ENCODE measurements at places on chromosomes 3 and 15. TPM values are rescaled to one million over a fixed set of nuclear protein-coding genes. Genes with fewer than 3 reads are reported as not detected.

- no peak for DNase-seq
- H3K36me3 ChIP-seq, result no peaks in the 10 kb centered on the region
- no peak overlapping the region for H3K4me3 ChIP-seq
- H3K27ac ChIP-seq, result no peak overlapping the region
- H3K4me1 ChIP-seq, result no peaks in the 10 kb centered on the region
These were observed 82.4 kb upstream of the RASGRF1 start for GRCh38 chr15:79172801-79173460.

DNA sequence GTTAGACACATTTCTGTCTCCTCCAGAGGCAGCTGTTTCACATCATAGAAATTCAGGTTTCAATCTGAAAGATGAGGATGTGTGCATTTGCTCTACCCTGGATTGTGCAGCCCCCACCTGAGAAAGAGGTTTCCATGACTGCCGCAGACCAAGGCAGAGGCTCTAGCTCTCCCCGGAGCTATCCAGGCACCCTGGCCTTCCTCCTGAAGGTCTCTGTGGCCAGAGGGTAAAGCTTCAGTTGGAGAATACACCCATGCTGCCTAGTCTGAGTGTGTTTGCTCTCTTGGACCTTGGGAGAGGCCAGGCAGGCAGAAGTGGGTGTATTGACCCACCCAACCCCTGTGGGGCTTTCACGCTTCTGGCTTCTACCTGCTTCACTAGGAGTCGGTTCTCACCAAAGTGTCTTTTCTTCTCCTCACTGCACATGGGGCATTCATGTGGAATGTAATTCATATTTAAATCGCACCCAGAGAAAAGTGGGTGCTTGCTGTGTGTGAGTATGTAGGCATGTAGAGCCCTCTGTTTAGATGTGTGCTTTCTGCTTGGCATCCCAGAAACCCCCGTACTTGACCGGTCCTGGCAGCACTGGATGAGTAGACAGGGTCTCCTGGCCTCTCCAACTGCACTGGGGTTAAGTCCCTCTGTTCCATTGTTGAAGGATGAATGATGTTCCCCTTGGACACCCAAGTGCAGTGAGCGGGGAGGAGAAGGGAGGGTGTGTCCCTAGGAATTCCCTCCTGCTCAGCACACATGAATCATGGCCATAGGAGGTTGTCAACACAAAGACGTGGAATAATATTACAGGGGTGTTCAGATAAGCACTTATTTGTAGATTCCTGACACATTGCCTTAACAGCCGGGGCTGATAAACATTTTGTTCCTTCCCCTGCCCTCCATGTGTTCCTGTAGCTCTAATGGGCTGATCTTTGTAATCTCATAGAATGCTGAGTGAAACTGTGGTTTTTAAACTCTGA is 20.3 kb upstream of the RAB6B start:
- no peak overlapping the region for H3K4me3 ChIP-seq
- no peaks in the 10 kb centered on the region for H3K4me1 ChIP-seq
- H3K27ac ChIP-seq, result no peak overlapping the region
- DNase-seq, result no peak
- H3K27me3 ChIP-seq, result no peaks in the 10 kb centered on the region

DNA sequence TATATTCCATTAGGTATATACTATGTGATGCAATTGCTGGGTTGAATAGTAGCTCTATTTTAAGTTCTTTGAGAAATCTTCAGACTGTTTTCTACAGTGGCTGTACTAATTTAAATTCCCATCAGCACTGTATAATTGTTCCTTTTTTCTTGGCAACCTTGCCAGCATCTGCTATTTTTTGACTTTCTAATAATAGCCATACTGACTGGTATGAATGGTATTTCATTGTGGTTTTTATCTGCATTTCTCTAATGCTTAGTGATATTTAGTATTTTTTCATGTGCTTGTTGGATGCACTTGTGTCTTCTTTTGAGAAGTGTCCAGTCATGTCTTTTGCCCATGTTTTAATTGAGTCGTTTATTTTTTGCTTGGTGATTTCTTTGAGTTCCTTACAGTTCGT is 145.1 kb upstream of the PLSCR5 start:
- no peaks in the 10 kb centered on the region for H3K27me3 ChIP-seq
- DNase-seq, result no peak
- H3K27ac ChIP-seq, result no peak overlapping the region
- no peaks in the 10 kb centered on the region for H3K36me3 ChIP-seq
- H3K4me1 ChIP-seq, result no peaks in the 10 kb centered on the region

FMN1 gene
- polyA plus RNA-seq, result 7.9 TPM

FYCO1 gene
- 20.3 TPM for polyA plus RNA-seq

GRCh38 chr3:172218350-172219323 is 179.3 kb downstream of the FNDC3B start:
- peaks cover 13% of the 10 kb centered on the region for H3K4me1 ChIP-seq
- H3K4me3 ChIP-seq, result no peak overlapping the region
- no peaks in the 10 kb centered on the region for H3K27me3 ChIP-seq
- H3K27ac ChIP-seq, result peak overlapping the region; percentile 35
- no peak for DNase-seq
- H3K36me3 ChIP-seq, result no peaks in the 10 kb centered on the region

SEMA3F gene
- 43.4 TPM for polyA plus RNA-seq

GRCh38 chr15:39066677-39067076 is 502.1 kb upstream of the RASGRP1 start:
- no peaks in the 10 kb centered on the region for H3K27me3 ChIP-seq
- H3K27ac ChIP-seq, result no peak overlapping the region
- H3K36me3 ChIP-seq, result no peaks in the 10 kb centered on the region
- no peaks in the 10 kb centered on the region for H3K4me1 ChIP-seq
- no peak for DNase-seq
- H3K4me3 ChIP-seq, result no peak overlapping the region

ARPP21 gene
- polyA plus RNA-seq, result 0.44 TPM

ANKRD34C gene
- polyA plus RNA-seq, result not detected

SELENOS gene
- polyA plus RNA-seq, result 44.9 TPM

DNA sequence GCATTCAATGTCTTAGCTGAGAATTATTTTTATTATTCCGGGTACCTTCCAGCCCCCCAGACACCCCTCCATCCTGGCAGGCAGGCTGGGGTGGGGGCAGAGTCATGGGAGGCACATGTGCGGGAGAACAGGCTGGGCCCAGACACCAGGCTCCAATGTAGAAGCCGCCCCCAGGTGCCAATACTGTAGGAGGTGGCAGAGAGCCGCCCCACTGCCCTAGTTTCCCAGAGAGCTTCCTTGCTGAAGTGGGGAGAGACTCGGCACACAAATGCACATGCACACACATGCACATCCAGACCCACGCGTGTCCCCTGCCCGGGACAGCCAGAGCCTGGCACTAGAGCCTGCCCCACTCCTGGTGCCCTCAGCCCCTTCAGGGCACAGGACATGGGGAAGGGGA is 98.4 kb upstream of the LINGO1 start:
- peaks cover 52% of the 10 kb centered on the region for H3K27me3 ChIP-seq
- no peak overlapping the region for H3K4me3 ChIP-seq
- H3K27ac ChIP-seq, result no peak overlapping the region
- no peaks in the 10 kb centered on the region for H3K36me3 ChIP-seq
- DNase-seq, result no peak

DNA sequence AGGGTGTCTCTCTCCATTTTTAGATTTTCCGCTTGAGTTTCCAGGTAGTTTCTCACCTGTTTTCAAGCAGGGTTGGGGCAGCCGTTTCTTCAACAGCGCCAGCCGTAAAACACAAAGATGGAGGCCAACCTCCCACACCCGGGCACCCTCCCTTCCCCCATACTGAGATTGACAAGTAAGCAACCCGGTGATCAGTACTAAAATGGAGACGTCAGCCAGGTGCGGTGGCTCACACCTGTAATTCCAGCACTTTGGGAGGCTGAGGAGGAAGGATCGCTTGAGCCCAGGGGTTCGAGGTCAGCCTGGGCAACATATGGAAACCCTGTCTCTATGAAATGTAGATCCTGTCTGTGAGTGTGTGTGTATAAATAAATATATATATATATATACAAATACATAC is 903 bp upstream of the ZSCAN2 start:
- no peak for DNase-seq
- peaks cover 57% of the 10 kb centered on the region for H3K4me1 ChIP-seq
- peak overlapping the region; percentile 99 for H3K4me3 ChIP-seq
- no peaks in the 10 kb centered on the region for H3K27me3 ChIP-seq
- no peak overlapping the region for H3K27ac ChIP-seq
- H3K36me3 ChIP-seq, result no peaks in the 10 kb centered on the region

DNA sequence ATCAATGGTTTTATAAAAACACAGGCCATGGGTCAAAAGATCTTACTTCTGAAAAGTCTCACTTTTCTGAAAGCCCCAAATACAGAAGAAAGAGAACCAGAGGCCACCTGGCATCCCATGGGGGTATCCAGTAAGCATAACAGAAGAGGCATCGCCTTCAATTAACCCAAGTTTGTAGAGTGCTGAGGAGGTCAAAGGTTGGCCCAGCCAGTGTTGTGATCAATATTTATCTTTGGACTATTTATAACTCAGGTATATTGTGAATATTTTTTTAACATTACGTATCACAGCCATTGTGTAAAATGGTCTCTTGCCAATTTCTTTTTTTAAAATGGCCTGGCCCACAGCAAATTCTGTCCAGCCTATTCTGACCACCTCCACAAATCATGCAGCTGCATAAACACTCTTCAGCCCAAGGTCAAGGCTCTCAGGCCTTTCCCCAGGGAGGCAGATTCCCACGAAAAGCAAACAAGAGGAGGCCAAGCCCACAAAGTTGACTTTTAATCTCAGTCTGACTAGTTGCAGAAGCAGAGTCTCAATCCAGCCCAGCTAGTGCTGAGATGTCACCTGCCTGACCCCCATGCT is 26.2 kb upstream of the SPTBN5 start:
- H3K27me3 ChIP-seq, result no peaks in the 10 kb centered on the region
- H3K36me3 ChIP-seq, result peaks cover 60% of the 10 kb centered on the region
- no peak overlapping the region for H3K4me3 ChIP-seq
- no peak overlapping the region for H3K27ac ChIP-seq
- no peak for DNase-seq

DNA sequence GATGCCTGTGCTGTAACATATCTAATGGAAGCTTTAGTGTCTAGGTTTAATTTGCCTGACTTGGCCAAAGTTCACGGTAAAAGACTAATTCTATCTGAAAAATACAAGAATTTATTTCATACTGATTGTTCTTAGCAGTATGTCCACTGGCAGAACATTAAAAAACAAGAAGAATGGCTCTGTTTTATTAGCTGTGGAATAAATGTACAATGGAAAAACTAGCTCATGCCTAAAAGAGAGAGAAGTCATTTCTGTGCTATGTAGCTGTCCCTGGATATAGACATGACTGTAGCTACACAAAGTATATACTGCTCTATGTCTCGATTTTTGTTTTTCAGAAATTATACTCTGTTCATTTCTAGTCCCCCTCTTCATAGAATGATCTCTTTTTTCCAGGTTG is 13.9 kb upstream of the VGLL3 start:
- no peak for DNase-seq
- H3K4me1 ChIP-seq, result no peaks in the 10 kb centered on the region
- H3K27me3 ChIP-seq, result no peaks in the 10 kb centered on the region
- no peaks in the 10 kb centered on the region for H3K36me3 ChIP-seq
- no peak overlapping the region for H3K4me3 ChIP-seq

DNA sequence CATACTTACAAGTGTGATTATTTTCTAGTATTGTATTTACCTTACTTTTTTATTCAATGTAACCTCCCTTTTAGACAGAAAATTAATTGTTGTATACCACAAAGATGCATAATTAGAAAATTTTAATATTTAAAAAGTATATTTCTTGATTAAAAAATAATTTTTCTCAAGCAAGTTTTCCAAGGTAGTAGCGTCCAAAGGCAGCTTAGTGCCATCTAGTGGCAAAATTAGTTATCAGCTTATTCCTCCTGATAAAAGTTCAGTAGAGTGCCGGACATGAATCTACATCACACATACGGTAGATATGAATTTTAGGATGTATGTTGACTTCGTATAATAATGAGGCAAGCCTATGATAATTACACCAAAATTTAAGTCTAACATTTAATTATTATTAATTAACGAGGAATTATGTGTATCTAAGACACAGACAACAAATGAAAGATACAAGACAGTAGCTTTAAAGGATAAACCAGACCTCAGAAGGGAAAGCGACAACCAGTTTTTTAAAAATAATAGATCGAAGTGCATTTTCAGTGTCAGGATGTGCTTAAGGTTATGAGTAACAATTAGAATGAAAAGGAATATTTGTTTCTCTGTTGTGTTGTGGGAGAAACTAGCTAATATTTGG is 405.9 kb downstream of the ROBO1 start:
- peak; percentile 42 for DNase-seq
- no peak overlapping the region for H3K27ac ChIP-seq
- no peaks in the 10 kb centered on the region for H3K27me3 ChIP-seq
- H3K36me3 ChIP-seq, result no peaks in the 10 kb centered on the region
- no peaks in the 10 kb centered on the region for H3K4me1 ChIP-seq

DNA sequence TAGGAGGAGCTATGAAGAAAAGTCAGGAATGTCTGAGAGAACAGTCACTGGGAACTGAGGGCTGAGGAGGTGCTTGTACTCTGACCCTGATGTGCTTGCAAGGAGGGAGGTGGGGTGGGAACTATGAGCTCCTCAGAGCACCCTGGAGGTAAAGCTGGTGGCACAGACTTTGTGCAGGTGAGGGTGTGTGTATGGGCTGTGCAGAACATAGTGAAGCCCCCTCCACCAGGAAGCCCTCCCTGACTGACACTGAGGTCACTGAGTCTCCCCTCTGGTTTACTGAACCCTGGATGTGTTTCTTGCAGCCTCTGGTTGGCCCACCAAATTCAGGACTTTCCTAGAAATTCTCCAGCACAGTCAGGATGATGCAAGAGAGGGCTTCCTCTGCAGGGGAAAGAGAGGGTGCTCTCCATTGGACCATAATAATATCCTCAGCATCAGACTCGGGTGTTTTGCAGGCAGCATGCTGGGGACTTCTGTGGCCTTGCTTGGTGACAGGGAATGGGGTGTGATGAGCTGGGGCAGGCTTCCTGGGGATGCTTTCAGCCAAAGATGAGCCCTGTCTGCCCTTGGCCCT is 1.5 kb upstream of the ISLR start:
- no peak overlapping the region for H3K4me3 ChIP-seq
- no peak overlapping the region for H3K27ac ChIP-seq
- H3K27me3 ChIP-seq, result no peaks in the 10 kb centered on the region
- peaks cover 8% of the 10 kb centered on the region for H3K4me1 ChIP-seq
- no peak for DNase-seq
- H3K36me3 ChIP-seq, result no peaks in the 10 kb centered on the region

GRCh38 chr3:169122416-169122815 is 541.1 kb downstream of the MECOM start:
- DNase-seq, result no peak
- no peaks in the 10 kb centered on the region for H3K27me3 ChIP-seq
- no peaks in the 10 kb centered on the region for H3K4me1 ChIP-seq

GOLGA6L7 gene
- 0.97 TPM for polyA plus RNA-seq

KLHL40 gene
- polyA plus RNA-seq, result not detected

- H3K27me3 ChIP-seq, result no peaks in the 10 kb centered on the region
- H3K36me3 ChIP-seq, result no peaks in the 10 kb centered on the region
- peaks cover 24% of the 10 kb centered on the region for H3K4me1 ChIP-seq
- H3K4me3 ChIP-seq, result peak overlapping the region; percentile 54
- peak; percentile 14 for DNase-seq
- H3K27ac ChIP-seq, result peak overlapping the region; percentile 92
These were observed 1.8 kb downstream of the STAG1 start for GRCh38 chr3:136750209-136750896.

GRCh38 chr3:10432156-10432845 is 73.1 kb downstream of the ATP2B2 start:
- no peaks in the 10 kb centered on the region for H3K36me3 ChIP-seq
- no peaks in the 10 kb centered on the region for H3K27me3 ChIP-seq
- no peak for DNase-seq
- H3K4me1 ChIP-seq, result no peaks in the 10 kb centered on the region
